ENCODE measurements at places on chromosomes 12 and 14.

DNA sequence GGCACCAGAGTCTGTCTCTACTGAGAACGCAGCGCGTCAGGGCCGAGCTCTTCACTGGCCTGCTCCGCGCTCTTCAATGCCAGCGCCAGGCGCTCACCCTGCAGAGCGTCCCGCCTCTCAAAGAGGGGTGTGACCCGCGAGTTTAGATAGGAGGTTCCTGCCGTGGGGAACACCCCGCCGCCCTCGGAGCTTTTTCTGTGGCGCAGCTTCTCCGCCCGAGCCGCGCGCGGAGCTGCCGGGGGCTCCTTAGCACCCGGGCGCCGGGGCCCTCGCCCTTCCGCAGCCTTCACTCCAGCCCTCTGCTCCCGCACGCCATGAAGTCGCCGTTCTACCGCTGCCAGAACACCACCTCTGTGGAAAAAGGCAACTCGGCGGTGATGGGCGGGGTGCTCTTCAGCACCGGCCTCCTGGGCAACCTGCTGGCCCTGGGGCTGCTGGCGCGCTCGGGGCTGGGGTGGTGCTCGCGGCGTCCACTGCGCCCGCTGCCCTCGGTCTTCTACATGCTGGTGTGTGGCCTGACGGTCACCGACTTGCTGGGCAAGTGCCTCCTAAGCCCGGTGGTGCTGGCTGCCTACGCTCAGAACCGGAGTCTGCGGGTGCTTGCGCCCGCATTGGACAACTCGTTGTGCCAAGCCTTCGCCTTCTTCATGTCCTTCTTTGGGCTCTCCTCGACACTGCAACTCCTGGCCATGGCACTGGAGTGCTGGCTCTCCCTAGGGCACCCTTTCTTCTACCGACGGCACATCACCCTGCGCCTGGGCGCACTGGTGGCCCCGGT is at the start of gene PTGDR:
PTGDR (plus strand) TSS at position 198 of the 778 bp plus-strand sequence; CDS start at position 315, 117 bp downstream.
- no peak for DNase-seq

GRCh38 chr12:120247183-120247582 is 18.3 kb downstream of the PXN start:
- DNase-seq = no peak

- no peak for DNase-seq
Measured at GRCh38 chr12:111442301-111443045, 36.8 kb downstream of the SH2B3 start.

DNA sequence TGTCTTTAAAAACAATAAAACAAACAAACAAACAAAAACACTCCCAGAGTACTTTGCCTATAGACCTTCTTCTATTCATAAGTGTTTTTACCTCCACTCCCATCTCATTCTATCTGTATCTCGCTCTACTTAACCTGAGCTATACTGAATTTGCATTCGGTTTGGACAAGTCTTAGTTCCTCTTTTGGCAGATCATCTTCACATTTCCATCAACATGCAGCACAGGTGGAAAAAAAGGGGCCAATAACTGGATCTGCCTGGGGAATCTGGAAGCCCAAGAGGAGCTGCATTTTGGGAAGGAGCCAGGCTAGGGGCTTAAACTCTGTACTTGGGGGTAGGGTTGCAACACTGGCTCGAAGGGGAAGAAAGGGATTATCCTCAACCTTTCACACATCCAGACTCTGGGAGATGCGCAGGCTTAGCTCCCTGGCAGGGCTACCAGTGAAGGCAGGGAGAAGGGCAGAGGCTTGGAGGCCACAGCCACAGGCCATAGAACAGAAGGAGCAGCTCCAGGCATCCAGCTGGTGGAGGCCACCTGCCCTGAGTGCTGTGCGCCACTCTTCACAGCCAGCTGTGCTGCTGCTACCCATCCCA is 4.1 kb downstream of the NINJ2 start:
- DNase-seq = no peak

DNA sequence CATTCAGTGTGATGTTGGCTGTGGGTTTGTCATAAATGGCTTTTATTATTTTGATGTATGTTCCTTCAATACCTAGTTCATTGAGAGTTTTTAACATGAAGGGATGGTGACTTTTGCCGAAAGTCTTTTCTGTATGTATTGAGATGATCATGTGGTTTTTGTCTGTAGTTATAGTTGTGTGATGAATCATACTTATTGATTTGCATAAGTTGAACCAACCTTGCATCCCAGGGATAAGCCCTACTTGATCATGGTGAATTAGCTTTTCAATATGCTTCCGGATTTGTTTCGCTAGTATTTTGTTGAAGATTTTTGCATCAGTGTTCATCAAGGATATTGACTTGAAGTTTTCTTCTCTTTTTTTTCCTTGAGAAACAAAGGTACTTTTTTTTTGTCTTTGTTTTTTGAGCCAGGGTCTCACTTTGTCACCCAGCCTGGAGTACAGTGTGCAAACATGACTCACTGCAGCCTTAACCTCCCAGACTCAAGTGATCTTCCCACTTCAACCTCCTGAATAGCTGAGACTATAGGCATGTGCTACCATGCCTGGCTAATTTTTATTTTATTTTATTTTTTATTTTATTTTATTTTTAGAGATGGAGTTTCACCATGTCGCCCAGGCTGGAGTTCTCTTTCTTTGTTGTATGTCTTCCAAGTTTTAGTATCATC is 121.3 kb downstream of the FUT8 start:
- no peak for DNase-seq

DNA sequence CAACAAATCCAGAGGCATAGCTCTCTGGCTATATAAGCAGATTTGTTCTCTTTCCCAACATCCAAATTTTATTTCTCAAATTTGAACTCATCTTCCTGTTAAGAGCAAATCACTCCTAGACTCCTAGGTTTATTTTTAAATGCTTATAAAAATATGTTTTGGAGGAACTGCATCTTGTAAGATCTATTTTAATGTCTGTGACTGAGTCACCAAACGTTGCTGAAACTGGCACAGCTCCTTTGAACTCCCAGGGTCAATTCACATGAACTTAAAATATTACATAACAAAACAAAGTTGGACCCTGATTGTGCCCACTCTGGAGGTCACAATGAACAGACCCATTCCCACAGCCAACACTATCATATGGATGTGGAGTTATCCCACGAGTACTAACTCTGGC is 23.9 kb downstream of the ANAPC7 start:
- no peak for DNase-seq

GRCh38 chr14:82182646-82183045 is 649.0 kb upstream of the SEL1L start:
- DNase-seq = no peak

- DNase-seq = no peak
Measured at GRCh38 chr12:19139615-19140194, 10.2 kb downstream of the PLEKHA5 start.

- no peak for DNase-seq
Measured at GRCh38 chr12:74033531-74033930, 504.1 kb upstream of the ATXN7L3B start.

DNA sequence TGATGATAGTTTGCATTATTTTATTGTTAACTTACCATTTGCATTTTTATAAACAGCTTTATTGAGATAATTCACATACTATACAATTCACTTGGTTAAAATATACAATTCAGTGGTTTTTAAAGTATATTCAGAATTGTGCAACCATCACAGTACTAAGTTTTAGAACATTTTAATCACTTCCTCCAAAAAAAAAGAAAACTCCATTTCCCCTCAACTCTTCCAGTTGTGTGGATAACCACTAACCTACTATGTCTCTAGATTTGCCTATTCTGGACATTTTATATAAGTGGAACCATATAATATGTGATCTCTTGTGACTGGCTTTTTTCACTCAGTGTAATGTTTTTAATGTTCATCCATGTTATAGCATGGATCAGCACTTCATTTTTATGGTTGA is 41.3 kb downstream of the WNK1 start:
- DNase-seq = no peak

DNA sequence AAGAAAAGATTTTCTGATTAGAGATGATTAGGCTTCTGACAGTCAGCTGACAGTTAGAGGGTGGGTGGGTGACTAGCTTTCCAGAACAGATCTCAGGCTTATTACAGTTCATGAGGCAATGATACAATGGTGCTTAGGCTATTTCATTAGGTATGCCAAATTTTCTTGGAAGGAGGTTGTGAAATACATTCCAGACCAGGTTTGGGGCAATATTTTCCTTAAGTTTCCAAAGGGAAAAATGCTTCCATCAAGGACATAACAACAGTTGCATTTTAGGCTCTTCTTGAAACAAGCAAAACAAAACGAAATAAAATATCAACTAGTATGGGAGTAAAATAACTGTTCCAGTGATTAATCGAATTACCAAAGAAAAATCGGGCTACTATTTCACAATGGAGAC is 59.3 kb upstream of the CNTN1 start:
- no peak for DNase-seq

GRCh38 chr12:119178544-119179334 is at the start of gene HSPB8:
TSS of gene HSPB8 (plus strand) at chr12:119178931. CDS start at chr12:119179313, 382 bp downstream.
- DNase-seq = no peak

GRCh38 chr14:106286697-106287290 is 760.4 kb downstream of the TMEM121 start:
- DNase-seq = no peak

- DNase-seq = no peak
Measured at GRCh38 chr12:27491226-27491625, 32.8 kb upstream of the PPFIBP1 start.

GRCh38 chr14:64641760-64642159 is 62.5 kb upstream of the PLEKHG3 start:
- DNase-seq = no peak

DNA sequence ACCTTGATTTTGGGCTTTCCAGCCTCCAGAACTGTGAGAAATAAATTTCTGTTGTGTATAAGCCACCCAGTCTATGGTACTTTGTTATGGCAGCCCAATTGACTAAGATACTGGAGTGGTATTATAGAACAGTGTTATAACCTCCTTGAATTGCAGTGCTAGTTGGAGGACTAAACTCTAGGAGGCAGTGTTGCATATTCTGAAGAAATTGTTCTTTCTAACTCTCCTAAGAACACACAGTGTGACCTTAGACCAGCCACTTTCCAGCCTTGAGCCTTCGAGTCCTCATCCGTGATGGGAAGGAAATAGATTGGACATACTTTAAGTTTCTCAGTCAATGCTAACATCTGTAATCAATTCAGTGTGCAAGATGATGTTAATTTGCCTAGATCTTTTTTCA is 22.4 kb upstream of the LRRC10 start:
- no peak for DNase-seq

GRCh38 chr14:21902561-21903181 is 229.1 kb upstream of the OR4E1 start:
- DNase-seq = no peak

GRCh38 chr12:13661005-13661887 is 320.2 kb downstream of the GRIN2B start:
- DNase-seq = no peak

DNA sequence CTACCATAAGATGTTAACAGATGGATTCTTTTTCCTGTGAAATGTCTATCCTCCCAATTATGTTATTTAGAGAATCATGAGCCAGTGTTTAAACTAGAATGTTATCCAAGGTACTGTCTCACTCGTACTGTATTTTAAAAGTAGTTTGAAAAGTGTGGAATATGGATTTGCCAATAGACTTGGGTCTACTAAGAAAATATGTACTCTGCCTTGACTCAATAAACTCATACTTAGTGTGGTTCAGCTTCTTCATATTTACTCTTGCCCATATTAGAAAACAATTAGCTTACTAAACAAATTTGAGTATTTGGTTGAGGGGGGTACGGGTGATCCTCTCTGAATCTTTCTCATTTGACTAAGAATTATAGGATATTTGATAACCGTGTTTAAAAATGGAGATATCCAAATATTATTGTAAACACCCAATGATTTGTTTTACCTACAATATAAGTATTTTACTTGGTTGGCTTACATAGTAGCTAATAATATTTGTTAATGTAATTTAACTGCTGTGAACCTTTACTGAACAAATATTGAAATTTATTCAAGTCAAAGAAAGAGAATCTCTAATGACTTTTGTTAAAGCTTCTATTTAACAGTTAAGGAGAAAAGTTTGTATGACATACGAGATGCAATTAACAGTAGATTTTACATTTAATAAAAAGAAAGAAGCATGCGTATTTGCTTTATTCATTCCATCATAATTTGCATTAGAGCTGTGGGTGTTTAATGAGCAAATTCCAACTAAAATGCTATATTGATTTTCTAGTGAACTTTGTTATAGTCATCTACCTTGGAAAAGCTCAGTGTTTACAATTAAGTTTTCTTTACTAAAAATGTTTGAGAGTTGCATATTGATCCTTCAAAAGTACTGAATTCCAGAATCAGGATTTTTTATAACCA is 81.2 kb downstream of the MIPOL1 start:
- DNase-seq = no peak

- DNase-seq = no peak
Measured at GRCh38 chr12:76587428-76588178, 28.0 kb upstream of the OSBPL8 start.

- no peak for DNase-seq
Measured at GRCh38 chr14:21068521-21069387, 1.4 kb upstream of the ARHGEF40 start.

- DNase-seq = no peak
Measured at GRCh38 chr12:109753054-109753401, 39.4 kb downstream of the FAM222A start.

GRCh38 chr12:49825360-49825970 is 2.7 kb downstream of the NCKAP5L start:
- DNase-seq = no peak

DNA sequence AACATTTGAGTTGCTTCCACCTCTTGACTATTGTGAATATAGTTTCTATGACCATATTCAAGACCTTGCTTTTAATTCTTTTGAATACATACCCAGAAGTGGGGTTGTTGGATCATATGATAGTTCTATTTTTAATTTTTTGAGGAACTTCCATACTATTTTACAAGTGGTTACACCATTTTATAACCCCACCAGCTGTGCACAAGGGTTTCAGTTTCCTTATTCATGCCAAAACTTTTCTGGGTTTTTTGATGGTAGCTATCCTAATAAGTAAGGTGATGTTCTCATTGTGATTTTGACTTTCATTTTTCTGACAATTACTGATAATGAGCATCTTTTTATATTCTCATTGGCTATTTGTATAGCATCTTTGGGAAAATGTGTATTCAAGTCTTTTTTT is 109.4 kb upstream of the GARIN2 start:
- no peak for DNase-seq

GRCh38 chr14:52808101-52808500 is 16.7 kb upstream of the GNPNAT1 start:
- DNase-seq = no peak

DNA sequence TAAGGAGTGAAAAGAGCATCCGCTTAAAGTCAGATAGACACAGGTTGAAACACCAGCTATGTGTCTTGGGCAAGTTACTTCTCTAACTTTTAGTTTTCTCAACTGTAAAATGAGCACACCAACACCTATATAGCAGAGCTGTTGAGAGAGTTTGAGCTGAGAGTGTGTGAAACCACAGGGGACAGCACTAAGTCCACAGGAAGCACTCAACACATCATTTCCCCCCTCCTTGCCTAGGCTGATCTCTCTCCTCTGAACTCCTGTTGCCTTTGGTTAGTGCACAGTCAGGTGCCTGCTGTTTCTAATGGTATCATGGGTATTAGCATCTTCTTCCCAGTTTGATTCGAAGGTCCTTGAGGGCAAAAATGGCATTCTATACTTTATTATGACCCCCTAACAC is 176.7 kb downstream of the DPF3 start:
- no peak for DNase-seq

GRCh38 chr12:5258498-5258897 is 173.4 kb upstream of the NTF3 start:
- no peak for DNase-seq

Measured in stimulated activated CD4-positive, alpha-beta T cell treated with anti-CD3 and anti-CD28 coated beads, Interleukin-12 subunit alpha, Interleukin-12 subunit beta, amount 100 ng/mL, for 24 hours (primary cell).